ENCODE measurements at places on chromosomes 12 and 14.
A peak's percentile ranks its signal among the peaks of the same experiment; 100 is the strongest.

DNA sequence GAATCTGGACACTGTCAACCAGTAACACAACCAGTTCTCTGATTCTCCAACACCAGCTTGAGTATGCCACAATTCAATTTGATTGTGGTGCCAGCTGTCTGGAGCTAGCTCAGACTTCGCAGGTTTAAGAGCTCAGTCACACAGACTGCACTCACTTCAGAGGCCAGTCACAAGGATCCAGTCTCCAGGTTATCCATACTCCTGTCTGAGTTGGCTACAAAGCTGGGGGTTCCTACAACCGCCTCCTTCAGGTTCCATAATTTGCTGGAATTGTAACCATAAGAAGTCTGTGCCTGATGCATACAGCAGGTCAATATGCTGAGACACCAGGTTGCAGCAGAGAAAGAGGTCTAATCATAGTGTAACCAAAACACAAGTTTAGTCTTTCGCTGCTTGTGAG is 70.5 kb upstream of the CPSF6 start:
- no peak for DNase-seq

- DNase-seq, result no peak
These were observed 24.1 kb downstream of the DMAC2L start for GRCh38 chr14:50335989-50336824.

- no peak for DNase-seq
These were observed 4.3 kb downstream of the C14orf93 start for GRCh38 chr14:23005451-23006187.

DNA sequence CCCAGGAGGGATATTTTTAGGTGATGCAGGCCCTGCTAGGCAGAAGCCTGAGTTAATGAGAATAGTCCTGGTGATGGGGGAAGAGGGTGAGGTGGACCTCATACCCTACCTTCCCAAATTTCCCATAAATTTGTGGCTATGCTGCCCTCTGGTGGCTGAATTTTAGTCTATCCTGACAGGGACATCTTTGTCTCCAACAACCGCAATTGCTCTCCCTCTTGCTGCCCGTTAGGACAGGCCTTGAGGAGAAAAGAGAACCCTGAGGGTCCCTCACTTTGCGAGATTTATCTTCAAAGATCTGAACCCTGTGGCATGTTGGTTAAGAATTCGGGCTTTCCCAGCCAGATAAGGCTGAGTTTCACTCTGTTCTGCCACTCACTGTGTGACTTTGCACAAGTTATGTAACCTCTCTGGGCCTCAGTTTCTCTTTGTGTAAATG is 9.8 kb upstream of the ZNF385A start:
- DNase-seq, result no peak

GRCh38 chr14:41899416-41899815 is 292.7 kb downstream of the LRFN5 start:
- no peak for DNase-seq

GRCh38 chr14:43336351-43336750 is 1170.7 kb downstream of the FSCB start:
- no peak for DNase-seq

DNA sequence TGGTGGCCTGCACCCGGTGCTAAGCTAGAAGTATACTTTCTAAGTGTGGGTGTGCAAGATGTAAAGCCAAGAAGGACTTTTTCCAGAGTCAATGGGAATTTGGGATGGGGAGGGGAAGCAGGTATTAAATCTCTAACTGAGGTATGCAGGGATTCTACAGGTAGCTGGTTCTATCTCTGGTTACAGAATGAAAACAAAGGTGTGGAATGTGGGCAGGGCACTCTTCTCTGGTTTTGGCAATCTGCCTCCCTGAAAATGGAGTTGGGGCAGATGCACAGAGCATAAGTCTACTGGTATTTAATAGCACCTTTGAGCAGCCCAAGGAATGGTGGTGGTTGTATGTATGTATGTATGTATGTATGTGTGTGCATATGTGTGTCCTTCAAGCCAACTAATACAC is 66.7 kb upstream of the PPP1R12A start:
- DNase-seq, result no peak

DNA sequence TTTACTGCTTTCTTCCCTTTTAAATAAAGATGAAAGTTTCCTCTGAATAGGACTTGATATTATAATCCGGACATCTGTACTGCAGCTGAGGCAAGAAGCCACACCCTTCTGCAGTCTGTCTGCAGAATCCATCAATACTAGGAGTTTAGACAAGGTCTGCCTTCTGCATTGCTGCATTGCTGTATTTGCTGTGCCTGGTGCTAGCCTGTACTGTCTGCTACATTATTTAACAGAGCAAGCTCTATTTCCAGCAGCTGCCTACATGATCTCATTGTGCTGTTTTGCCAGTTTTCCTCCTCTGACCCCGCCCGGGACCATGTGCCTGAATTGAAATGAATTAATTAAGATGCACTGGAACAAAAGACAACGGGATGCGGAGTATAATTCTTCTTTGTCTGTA is 1.7 kb downstream of the TUBA1A start:
- peak; percentile 81 for DNase-seq

GRCh38 chr12:132608231-132609171 is 1.9 kb downstream of the LRCOL1 start:
- no peak for DNase-seq

DNA sequence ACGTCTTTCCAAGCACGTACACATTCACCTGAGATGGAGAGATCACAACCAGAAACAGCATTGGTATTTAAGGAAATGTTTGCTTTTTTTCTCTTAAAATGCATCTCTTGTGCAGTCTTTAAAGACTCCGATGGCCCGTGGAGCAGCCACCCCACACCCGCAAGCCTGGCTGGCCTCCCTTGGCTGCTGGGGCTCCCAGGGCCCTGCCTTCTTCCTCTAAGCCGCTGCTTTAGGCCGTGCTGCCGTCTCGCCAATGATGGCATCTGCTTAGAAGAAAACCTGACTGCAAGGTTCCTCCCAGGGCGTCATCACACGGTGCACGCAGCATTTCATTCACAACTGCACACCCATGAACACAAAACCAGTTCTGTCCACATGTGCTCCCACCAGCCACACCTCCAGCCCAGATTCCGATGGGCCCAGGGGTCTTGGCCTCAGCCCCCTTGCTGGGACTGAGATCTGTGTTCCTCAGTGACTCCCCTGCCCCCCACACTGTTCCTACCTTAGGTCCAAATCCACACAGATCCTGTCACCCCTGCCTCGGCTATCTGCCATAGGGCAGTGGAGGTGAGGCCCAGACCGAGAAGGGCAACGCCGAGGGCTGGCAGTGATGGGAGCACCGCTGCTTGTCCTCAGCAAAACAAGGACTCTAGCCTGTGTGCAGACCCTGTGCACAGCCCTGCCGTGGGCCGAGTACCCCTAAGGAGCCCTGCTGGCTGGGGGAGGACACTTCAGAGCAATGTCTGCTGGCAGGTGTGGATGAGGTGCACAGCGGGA is 4.4 kb downstream of the BTBD6 start:
- no peak for DNase-seq

- DNase-seq, result no peak
These were observed 237.2 kb downstream of the TTC8 start for GRCh38 chr14:89061696-89062095.

- no peak for DNase-seq
These were observed 17.6 kb upstream of the PLEKHH1 start for GRCh38 chr14:67515386-67516079.

GRCh38 chr14:32509632-32510187 is 180.6 kb downstream of the AKAP6 start:
- peak; percentile 83 for DNase-seq

- DNase-seq, result no peak
These were observed 211.8 kb downstream of the MSRB3 start for GRCh38 chr12:65490250-65490649.

DNA sequence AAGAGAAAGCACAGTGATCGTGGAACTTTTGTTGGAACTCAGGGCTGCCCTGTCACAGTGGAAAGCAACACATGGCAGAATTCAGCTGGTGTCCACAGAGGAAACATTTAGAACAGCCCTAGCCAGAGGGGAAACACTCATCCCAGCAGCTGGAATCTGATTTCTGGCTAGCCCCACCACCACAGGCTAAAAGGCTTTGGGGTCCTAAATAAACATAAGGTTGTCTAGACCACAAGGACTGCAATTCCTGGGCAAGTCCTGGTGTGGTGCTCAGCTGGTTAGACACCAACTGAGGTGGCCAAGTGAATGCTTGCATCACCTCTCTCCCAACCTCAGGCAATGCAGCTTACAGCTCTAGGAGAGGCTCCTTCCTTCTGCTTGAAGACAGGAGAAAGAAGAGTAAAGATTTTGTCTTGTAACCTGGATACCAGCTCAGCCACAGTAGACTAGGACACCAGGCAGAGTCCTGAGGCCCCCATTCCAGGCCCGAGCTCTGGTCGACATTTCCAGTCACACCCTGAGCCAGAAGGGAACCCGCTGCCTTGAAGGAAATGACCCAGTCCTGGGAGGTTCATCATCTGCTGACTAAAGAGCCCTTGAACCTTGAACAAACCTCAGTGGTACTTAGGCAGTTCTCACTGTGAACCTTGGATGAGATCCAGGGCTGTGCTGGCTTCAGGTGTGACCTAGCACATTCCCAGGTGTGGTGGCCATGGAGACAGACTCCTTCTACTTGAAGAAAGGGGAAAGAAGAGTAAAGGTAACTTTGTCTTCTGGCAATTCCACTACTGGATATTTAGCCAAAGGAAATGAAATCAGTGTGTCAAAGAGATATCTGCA is 85.4 kb upstream of the PLXNC1 start:
- DNase-seq, result no peak

All from sigmoid colon (tissue), 7 donors.